ENCODE measurements at places on chromosomes 13 and 19.

GRCh38 chr13:87894059-87894458 is 222.9 kb downstream of the SLITRK5 start:
- DNase-seq, result no peak

DNA sequence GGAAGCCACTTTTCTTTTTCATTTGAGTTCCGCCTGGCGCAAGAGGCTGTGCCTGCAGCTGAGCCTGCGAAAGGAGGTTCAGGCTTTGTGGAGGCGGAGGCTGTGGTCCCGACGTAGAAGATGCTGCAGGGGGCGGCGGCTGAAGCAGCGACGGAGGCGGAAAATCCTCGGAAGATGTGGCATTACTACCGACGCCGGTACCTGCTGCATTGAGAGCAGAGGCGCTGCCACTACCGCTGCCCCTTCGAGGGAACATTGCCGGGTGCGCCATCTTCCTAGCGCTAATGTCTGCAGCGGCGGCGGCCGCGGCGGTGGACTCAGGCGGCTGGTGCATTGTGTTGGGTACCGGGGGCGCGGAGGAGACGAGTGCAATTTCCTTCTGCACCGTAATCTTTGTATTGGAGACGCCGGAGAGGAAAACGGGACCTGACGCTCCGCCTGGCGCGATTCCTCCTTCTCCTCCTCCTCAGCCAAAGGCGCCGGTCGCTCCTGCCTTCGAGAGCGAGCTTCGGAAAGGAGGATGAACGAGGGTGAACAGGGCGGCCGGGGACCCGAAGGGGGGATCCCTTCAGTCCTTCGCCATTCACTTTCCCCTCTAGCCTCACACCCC is at the start of gene TSC22D1:
TSS of gene TSC22D1 (minus strand) at position 590 of the 610 bp plus-strand sequence. CDS start at position 334, 256 bp downstream.
- peak; percentile 44 for DNase-seq

GRCh38 chr19:38263689-38264485 is 486 bp upstream of the SPINT2 start:
- DNase-seq, result peak; percentile 68

DNA sequence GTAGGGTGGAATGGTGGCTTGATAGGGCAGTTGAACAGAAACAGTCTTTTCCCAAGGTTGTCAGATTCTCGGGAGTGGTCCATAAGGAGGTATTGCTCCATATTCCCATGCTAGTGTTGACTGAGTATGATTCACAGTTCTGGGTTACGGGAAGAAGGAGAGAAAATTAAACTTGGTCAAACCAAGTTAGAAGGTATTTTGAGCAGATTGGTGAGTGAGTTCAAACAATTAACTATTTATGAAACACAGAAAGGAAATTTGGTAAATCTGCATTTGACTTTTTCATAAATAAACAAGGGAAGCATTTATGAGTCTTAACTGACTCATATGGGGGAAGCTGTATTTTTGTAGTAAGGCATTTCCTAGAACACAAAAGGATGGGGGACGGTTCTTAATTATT is 2419.4 kb downstream of the PCDH9 start:
- no peak for DNase-seq

DNA sequence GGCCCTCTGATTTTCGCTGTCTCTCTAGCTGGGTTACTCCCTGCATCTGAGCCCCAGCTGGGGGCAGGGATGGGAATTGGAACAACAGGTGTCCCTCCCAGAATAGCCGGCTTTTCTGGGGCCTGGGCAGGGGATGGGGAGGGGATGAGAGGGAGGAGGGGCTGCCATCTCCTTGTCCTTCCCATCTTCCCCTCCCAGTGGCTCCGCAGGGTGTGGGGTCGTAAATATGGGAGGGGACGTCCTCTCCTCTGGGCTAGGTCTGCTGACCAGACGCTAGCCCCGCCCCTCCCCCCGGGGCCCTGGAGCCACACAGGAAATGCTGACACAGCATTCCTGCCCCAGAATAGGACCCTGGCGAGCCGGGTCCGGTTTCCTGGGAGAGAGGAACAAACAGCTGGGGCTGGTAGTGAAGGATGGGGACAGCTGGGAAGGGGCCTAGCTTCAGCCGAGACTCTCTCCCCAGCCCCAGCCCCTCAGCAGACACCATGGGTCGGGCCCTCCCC is 1.1 kb downstream of the RYR1 start:
- DNase-seq, result no peak

GRCh38 chr13:35953537-35954206 is 177.5 kb downstream of the DCLK1 start:
- DNase-seq, result no peak

DNA sequence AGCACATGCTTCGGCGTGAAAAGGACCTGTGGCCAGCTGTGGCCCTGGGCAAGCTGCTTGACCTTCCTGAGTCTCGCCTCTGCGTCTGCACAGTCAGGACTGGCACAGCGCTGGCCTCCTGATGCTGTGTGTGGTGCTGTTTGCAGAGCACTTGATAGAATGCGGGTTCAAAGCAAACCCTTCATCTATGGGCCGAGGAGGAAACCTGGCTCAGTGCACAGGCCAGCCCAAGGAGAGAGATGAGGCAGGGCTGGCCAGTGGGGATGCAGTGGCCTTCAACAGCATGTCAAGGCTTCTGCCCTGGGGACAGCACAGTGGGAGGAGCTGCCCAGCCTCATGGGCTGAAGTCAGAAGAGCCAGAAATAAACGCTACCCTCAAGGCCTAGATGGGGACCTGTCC is 21.3 kb upstream of the VSTM2B start:
- DNase-seq, result no peak

GRCh38 chr19:22602631-22603272 is 31.4 kb upstream of the ZNF492 start:
- DNase-seq, result no peak

- no peak for DNase-seq
Observed at GRCh38 chr19:12494260-12494860, 9.7 kb upstream of the ZNF709 start.

DNA sequence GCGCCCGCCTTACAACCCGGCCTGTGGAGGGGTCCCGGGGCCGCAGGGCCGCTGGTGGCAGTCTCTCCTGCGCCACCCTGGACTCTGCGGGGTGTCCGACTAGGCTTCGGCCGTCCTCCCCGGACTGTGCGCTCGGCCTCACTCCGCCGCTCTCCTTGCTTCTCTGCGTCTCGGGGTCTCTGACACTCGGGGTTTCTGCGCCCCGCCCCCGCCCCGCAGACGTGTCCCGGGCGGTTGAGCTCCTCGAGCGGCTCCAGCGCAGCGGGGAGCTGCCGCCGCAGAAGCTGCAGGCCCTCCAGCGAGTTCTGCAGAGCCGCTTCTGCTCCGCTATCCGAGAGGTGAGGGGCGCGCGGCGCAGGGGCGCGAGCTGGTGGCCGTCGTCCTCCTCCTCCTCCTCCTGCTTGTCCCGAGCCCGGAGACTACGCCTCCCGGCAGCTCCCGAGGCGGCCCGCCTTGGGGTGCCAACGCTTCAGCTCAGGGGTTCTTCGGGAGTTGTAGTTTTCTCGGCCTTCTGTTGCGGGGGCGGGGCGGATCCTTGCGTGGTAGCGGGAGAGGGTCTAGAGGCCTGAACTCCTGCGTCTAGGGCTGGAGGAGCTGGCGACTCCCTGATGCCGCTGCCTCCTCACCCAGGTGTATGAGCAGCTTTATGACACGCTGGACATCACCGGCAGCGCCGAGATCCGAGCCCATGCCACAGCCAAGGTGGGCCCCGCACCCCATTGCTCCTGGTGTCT is 627 bp downstream of the LIN7B start:
- DNase-seq, result no peak

- DNase-seq, result no peak
Observed at GRCh38 chr13:81488021-81488420, 1147.1 kb upstream of the SPRY2 start.

GRCh38 chr19:51702825-51703574 is 9.9 kb downstream of the SPACA6 start:
- DNase-seq, result no peak

GRCh38 chr13:95279016-95279415 is 22.2 kb downstream of the ABCC4 start:
- DNase-seq, result no peak

DNA sequence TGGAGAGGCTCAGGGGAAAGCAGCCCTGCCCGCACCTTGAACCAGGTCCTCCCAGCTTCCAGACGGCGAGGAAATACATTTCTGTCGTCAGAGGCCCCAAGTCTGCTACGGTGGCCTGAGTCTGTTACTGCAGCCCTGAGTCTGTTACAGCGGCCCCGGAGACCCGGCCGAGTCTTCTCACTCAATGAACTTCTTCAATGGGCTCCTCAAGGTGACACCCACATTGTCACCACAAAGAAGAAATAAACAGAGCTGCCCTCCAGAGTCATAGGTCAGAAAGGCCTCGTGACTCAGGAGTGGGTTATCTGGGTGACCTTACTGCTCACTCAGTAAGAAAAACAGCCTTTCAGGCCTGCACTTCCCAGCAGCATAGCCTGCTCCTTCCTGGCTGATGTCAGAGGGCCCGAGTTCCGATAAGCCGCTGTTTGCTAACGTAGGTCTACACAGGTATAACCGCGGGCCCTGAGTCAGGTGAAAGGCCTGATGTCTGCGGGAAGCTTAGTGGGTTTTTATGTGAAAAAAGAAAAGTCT is 66.9 kb upstream of the TM9SF2 start:
- DNase-seq, result peak; percentile 68

DNA sequence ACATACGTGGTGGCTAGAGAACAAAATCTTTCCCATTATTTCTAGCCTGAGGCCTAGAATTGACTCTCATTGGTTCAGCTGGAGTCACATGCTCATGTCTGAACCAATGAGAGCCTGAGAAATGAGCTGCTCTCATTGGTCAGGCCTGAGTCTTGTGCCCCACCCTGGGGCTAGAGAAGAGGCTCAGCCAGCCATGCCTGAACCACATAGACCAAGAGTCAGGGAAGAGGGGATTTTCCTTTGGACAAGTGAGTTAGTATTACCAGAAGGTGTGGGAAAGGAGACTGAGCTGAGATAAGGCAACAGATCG is 6.9 kb downstream of the FXYD5 start:
- DNase-seq, result no peak

- DNase-seq, result peak; percentile 47
Observed at GRCh38 chr13:20492641-20493040, 33.0 kb downstream of the CRYL1 start.

- no peak for DNase-seq
Observed at GRCh38 chr19:49763230-49763629, at the start of gene TSKS. Gene TSKS (minus strand): TSS chr19:49763306. CDS start chr19:49763247, 59 bp downstream.

DNA sequence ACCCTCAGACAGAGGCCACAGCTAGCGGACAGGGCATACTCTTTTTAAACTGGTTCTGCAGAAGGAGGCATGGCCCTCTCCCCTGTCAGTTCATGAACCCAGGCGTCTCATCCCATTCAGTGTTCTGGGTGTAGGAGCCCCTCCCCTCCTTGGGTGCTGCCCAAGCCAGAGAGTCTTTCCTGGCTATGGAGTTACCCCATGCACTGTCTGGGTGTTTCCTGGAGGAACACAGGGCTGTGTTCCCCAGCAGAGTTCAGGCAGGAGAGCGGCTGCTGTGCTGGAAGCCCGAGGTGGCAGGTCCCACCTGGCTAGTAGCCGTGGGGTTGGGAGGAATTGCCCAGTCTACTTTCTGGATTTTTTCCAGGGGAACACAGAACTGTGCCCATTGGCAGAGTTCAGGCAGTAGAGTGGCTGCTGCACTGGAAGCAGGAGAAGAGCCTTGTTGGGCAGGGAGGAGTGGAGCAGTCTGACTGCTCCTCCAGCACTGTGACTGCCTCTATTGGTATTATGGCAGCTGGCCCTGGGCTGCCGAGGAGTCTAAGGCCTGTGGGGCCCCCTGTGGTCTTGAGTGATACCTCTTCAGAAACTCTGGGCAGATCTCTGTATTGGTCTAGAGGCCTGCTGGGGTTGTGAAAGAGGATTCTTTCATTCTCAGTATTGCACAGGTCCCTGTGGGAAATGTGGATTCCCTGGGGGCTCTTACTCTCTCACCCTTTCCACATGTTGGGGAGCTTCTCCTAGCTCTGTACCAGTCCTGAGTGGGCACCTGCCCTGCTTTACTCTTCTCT is 168.3 kb downstream of the PCDH20 start:
- DNase-seq, result no peak

DNA sequence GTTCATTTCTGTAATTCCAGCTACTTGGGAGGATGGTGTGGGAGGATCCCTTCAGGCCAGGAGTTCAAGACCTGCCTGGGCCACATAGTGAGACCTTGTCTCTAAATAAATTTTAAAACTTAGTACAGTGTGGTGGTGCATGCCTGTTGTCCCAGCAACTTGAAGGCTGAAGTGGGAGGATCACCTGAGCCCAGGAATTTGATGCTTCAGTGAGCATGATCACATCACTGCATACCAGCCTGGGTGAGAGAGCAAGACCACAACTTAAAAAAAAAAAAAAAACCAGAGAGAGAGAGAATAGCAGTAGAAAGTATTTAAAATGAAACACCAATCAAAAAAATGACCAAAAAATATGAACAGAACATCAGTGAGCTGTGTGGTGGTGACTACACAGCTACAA is 7.1 kb upstream of the ZNF823 start:
- no peak for DNase-seq

- DNase-seq, result no peak
Observed at GRCh38 chr13:53167561-53167960, 138.9 kb downstream of the OLFM4 start.

- no peak for DNase-seq
Observed at GRCh38 chr13:50735071-50735470, 108.4 kb downstream of the DLEU7 start.

Measured in stimulated activated CD4-positive, alpha-beta T cell treated with anti-CD3 and anti-CD28 coated beads, Interleukin-15, amount 100 ng/mL, for 1 hour (primary cell).